ENCODE measurements at places on chromosomes 1 and 21.

- no peak for DNase-seq
These were observed 173.3 kb downstream of the RWDD3 start for GRCh38 chr1:95407131-95407885.

DNA sequence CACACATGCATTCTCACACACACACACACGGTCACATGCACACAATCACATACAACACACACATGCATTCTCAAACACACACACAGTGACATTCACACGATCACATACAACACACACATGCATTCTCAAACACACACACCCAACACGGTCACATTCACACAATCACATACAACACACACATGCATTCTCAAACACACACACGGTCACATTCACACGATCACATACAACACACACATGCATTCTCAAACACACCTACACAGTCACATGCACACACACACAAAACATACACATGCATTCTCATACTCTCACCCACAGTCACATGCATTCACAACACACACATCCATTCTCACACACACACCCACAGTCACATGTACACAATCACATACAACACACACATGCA is 135.0 kb downstream of the CASZ1 start:
- no peak for DNase-seq

DNA sequence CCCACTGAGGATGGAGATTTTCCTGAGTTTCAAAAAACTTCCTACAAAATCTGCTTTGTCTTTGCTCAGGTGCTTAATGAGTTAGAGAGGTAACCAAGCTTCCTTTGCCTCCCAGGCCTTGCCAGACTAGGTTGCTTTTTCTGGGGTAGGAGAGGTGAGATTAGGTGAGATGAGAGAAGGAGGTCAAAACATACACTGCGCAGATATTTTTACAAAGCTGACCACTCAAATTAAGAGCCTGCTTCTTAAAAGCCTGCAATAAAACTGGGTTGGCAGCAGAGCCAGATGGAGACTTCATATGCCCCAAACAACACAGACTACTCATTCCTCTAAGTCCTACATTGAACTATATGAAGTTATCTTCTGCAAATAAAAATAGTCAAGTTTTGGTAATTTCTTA is 352.5 kb downstream of the NUF2 start:
- no peak for DNase-seq

- DNase-seq: no peak
These were observed 675 bp downstream of the TMCO2 start for GRCh38 chr1:40248412-40248811.

GRCh38 chr1:158283965-158284364 is 5.8 kb upstream of the CD1C start:
- DNase-seq: no peak

All from fibroblast of villous mesenchyme (primary cell).